ENCODE measurements at places on chromosomes 11 and 22. TPM values are rescaled to one million over a fixed set of nuclear protein-coding genes. Genes with fewer than 3 reads are reported as not detected.

The KRTAP5-11 gene
- not detected for total RNA-seq

The NAP1L4 gene
- total RNA-seq, result 127 TPM

The SLC22A12 gene
- total RNA-seq, result not detected

GRCh38 chr11:120398132-120398531 lies 61.9 kb downstream of the ARHGEF12 start:
- peaks cover 28% of the 10 kb centered on the region for H3K4me1 ChIP-seq
- no peak overlapping the region for H3K4me3 ChIP-seq
- DNase-seq, result no peak
- no peaks in the 10 kb centered on the region for H3K27me3 ChIP-seq

The C11orf86 gene
- not detected for total RNA-seq

DNA sequence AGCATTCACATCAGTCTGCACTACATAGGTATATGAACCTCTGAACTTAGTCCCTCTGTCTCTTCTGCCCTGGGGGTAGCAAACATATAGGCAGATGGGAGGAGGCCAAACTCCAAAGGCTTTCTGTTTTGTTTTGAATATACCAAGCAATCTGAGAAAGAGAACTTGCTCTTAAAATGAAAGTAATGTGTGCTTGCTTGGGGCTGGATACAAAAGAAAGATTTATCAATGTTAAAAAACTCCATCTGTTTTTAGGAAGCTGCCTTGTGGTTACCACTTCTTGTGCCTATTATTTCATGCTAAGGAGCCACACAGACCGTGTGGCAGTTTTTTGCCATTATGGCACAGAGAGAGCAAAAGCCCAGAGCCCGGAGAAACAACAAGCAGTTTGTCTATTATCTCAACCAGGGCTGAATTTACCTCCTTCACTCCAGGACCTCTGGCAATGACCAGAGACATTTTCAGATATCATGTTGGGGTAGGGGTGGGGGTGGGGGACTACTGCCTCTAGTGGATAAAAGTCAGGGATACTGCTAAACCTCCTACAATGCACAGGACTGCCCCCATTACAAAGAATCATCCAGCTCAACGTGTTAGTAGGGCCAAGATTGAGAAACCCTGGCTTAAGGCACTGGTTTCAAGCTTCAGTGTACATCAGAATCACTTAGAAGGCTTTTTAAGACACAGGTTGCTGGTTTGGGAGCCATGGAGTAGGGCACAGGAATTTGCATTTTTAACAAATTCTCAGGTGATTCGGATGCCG lies 124.2 kb downstream of the APIP start:
- H3K27me3 ChIP-seq, result no peaks in the 10 kb centered on the region
- H3K4me1 ChIP-seq, result no peaks in the 10 kb centered on the region
- DNase-seq, result no peak
- H3K27ac ChIP-seq, result no peak overlapping the region
- no peaks in the 10 kb centered on the region for H3K36me3 ChIP-seq
- no peak overlapping the region for H3K4me3 ChIP-seq
